RCC 7860 (cell line): ENCODE measurements at places on chromosomes 7 and 10.

DNA sequence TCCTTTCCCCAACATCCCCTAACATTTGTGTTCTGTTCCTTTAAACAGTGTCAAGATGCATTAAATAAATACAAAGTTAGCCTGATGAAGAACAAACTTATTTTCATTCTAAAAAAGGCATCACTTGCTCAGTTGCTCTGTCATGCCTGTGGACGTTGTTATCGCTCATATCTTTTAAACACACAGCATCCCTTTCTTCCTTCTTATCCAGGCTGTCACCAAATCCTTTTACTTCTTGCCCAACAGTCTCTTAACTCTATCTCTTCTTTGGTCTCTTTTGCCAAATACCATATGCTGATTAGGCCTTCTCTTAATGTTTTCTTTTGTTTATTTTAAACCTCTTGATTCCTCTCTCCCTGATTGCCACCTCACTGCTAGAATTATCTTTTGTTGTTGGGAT lies 43.9 kb downstream of the DKK1 start:
- DNase-seq = no peak

DNA sequence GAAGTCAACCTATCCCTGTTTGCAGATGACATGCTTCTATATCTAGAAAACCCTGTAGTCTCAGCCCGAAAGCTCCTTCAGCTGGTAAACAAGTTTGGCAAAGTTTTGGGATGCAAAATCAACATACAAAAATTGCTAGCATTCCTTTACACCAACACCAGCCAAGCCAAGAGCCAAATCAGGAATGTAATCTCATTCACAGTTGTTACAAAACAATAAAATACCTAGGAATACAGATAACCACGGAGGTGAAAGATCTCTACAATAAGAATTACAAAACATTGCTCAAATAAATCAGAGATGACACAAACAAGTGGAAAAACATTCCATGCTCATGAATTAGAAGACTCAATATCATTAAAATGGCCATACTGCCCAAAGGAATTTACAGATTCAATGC lies 50.4 kb upstream of the ZNF365 start:
- no peak for DNase-seq

GRCh38 chr10:117137911-117138642 lies at the start of gene VAX1:
TSS of gene VAX1 (minus strand) at chr10:117138270. CDS start at chr10:117138056, 214 bp downstream.
- no peak for DNase-seq

DNA sequence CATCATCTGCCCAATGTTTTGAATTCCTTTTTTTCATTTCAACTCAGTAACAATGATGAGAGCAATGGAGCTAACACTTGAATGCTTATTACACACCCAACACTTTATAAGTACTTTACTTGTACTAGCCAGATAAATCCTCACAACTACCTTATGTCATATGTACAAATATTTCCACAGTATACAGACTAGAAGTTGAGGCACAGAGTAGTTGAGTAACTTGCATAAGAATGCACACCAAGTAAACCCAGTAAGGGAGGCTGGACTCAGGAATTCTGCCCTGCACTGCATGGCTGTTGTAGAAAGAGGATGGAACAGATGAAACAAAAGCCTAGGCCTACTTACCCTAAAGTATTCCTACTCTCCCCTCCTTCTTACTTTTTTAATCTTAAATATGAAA lies 15.8 kb downstream of the DPY19L1 start:
- no peak for DNase-seq

DNA sequence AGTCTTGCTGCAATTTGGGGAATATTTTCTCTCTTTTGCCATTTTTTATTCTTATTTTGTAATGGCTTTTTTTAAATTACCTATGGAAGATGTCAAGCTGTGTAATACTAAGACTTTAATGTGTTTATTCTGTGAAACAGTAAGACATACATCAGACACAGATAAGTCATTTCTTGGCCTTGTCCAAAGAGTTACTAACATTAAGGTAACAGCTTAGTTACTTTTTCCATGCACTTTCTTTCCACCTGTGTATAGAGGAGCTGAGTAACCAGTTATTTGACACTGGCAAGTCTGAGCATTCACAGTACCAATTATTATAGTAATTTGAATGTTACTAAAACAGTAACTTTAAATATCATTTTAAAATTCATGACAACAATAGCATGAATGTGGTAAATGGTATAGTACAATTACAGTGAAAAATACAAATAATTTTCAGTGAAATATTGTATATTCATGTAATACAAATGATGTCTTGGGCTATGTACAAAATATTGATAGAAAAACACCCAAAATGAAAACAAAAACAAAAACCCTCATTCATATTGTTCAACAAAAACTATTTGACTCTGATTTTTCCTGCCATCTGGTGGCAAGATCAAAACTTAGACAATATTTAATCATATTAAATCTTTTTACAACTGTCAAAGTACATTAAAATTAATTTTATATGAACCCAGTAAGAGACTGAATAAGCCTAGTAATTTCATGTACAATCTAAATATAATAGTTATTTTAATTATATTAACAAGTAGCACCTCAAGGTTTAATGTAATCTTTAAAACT lies 259.8 kb upstream of the SEMA3A start:
- DNase-seq = no peak

GRCh38 chr10:5464546-5464945 lies 34.8 kb downstream of the CALML5 start:
- DNase-seq = no peak

DNA sequence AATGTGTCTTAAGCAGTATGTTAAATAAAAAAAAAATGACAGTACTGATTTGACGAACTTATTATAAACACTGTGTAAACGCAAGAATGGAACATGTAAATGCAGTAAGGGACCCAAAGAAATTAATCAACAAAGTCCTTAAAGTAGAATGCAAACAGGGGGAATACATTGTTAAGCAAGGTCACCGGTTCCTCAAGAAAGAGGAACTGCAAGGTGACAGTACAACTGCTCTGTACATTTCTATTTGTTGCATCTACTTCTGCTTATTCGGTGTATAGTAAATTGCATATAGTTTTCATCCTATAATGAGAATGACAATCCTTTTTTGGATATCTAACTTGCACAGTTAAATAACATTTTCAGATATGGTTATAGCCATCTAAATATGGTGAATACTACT lies 387.0 kb upstream of the SEMA3D start:
- no peak for DNase-seq

DNA sequence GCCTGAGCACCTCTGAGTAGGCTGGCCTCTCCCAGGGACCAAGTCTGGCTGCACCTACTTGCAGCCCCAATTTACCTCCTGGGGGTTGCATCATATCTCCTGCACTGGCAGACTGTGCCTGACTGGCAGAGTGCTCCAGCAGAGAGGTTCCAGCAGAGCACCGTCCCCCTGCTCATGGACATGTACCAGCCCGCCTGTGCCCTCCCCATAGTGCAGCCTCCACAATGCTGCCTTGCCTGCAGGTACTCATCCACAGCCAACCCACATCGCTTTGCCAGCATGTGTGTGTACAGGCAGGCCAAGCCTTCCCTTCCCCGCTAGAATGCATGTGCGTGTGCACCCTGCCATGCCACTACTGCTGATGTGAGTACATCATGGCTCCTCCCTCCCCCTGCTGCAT lies 105.5 kb upstream of the NPSR1 start:
- DNase-seq = no peak

- DNase-seq = no peak
These were observed 61.2 kb downstream of the LRGUK start for GRCh38 chr7:134188311-134188710.

DNA sequence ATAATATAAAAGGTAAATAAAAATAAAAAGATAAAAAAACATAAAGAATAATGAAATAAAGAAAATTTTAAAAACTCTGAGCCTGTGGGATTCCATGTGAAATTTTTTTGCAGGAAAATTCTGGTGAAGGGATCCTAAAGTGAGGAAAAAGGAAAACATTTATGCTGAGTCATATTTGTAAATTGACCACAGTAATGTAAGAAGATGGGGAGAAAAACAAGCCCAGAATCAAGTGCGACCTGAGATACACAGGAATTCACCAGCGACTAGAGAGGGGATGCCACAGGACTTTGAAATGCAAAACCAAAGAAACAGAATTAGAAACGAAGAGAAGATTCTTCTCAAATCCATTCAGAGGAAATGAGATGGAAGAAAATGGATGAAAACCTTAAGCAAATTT lies 133.8 kb upstream of the PFKP start:
- no peak for DNase-seq
